Stimulated activated CD4-positive, alpha-beta T cell treated with anti-CD3 and anti-CD28 coated beads, Interleukin-15, amount 100 ng/mL, for 1 hour (primary cell): ENCODE measurements at places on chromosomes 7 and 10.

DNA sequence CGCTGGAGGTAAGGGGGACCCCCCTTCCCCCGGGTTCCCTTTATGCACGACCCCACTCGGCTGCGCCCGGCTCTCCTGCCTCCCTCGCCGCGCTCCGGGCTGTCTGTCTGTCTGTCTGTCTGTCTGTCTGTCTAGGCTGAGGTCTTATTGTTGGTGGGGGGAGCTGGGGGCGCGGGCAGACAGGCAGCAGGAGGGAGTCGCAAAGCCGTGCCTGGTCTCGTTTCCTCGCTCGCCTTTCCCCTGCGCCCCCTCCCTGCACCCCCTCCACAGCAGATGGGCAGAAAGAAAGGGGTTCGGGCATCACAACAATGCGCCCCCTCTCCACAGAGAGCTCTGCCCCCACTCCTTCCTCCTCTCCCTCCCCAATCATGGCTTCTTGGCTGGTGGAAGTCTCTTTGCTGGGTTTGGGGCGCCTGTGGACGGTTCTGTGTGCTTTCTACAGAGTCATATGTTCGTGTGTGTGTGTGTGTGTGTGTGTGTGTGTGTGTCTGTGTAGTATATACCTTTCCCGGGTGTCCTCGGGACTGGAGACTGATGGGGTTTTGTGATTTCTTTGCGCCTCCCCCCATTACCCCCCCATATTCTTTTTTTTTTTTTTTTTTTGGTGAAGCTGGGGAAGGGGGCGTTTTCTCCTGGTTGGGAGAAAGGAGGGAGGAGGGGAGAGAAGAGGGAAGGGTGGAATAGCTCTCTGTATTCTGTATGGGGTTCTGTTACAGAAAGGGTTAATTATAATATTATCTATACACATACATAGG, 1.9 kb downstream of the AUTS2 start:
- no peak for DNase-seq

- no peak for DNase-seq
These were observed 350.7 kb upstream of the MBL2 start for GRCh38 chr10:53123311-53123710.

DNA sequence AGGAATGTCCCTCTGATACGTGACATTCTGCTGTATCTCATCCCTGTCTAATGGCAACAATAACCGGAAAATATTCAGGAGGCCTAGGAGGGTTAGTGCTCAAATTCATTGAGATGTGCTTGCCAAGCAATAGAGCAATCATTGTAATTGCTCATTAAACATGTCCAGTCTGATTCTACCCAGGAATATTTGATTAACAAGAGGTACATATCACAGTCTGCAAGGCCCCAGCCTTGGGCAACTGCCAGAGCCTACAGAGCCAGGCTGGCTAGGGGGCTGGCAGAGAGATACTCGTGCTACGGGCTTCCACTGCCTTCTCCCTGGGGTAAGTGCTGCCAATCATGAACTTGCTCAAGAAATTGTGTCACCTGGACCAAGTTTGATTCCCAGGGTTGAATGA, 99.1 kb downstream of the ALOX5 start:
- DNase-seq, result no peak

GRCh38 chr7:141785706-141786552, 4.1 kb upstream of the TAS2R5 start:
- no peak for DNase-seq

- no peak for DNase-seq
These were observed 22.2 kb downstream of the LANCL2 start for GRCh38 chr7:55387062-55387965.

- no peak for DNase-seq
These were observed 66.9 kb downstream of the CDHR3 start for GRCh38 chr7:106029941-106030340.

DNA sequence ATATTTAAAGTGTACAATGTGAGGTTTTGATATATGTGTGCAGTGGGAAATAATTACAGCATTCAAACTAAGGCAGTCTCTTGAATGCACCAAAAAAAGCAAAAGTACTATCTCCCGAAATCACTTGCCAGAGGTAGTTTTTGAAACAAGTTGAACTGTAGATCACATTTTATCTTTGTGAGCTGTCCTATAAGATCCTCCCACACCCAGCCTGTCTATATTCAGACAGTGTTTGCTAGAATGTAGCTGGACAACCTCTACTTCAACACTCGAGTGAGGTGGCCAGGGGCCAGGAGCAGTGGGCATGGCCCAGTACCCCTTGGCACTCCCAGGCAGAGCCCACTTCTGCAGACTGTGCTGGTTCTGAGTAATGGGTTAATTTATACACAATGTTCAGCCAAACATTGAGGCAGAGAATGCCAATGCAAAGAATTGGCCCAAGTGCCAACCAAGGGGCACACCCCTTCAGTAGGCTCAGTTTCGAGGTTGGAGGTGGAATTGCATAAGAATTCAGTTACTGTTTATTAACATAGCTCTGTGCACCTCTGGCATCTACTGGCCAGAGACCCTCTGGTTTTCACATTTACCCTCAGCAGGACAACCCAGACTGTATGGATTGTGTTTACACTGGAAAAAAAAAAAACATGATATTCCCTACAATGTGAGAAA, 70.5 kb downstream of the AHR start:
- DNase-seq, result no peak

- no peak for DNase-seq
These were observed 263.6 kb upstream of the LRRN3 start for GRCh38 chr7:110827287-110827855.

GRCh38 chr7:82714883-82715282, 271.3 kb upstream of the CACNA2D1 start:
- DNase-seq, result no peak

- DNase-seq, result no peak
These were observed 2.5 kb downstream of the HMX2 start for GRCh38 chr10:123150271-123150985.
